NCI-H82 (cell line): ENCODE measurements at places on chromosomes 16 and 17.

GRCh38 chr17:50946223-50946890 lies 80.2 kb upstream of the TOB1 start:
- no peak for DNase-seq

DNA sequence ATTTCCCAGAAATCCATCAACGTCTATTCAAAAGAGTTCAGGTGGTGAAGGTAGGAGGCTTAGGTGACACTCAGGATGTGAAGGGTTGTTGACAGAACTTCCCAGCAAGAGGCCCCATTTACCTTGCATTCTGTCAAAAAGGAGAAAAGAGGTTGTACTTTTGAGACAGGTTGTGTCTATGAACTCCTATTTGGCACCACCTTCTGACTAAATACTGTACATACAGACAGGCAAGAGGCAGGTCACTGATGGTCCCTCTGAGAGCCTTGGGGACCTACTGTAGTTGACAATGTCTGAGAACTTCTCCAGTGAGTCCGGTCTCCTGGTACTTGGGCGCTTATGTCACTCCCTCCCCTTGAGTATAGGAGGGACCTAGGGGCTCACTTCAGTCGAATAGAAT lies 479.3 kb upstream of the ZFHX3 start:
- no peak for DNase-seq

DNA sequence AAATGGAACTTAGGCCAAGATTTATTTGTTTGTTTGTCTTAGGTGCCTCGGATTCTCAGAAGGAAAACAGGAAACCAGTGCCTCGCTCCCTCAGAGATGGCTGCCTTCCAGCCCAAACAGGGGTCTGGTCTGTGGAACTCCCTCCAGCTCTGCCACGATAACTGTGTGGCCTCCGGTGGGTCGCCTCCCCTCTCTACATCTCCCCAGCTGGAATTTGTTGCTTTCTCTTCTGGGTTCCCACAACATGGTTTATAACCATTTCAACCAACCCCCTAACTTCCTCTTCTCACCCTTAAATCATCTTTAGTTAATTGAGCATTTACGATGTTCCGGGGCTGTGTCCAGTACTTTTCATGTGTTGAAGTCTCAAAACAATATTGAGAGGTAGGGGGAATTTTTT lies 30.9 kb upstream of the PLLP start:
- DNase-seq, result no peak

GRCh38 chr16:27406511-27407128 lies 4.6 kb downstream of the IL21R start:
- DNase-seq, result no peak

- no peak for DNase-seq
These were observed 16.5 kb downstream of the SNF8 start for GRCh38 chr17:48927978-48928745.

- no peak for DNase-seq
These were observed 230.4 kb upstream of the CA10 start for GRCh38 chr17:52388941-52389340.

DNA sequence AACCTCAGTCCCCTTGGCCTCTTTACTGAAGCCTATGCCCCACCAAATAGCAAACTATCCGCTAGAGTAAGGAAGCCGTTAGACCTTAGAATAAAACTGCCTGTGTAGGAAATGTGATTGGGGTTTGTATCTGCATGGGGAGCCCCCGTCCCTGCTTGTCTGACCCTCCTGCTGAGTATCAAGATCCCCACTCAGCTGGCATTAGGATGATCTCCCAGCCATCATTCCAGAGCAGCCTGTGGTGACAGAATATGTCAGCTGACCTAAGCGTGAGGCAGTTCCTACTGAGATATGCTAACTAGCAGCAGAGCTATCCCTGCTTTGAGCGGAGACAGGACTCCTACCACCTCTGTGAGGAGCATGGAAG lies 645 bp upstream of the GFOD2 start:
- DNase-seq, result peak; percentile 63

DNA sequence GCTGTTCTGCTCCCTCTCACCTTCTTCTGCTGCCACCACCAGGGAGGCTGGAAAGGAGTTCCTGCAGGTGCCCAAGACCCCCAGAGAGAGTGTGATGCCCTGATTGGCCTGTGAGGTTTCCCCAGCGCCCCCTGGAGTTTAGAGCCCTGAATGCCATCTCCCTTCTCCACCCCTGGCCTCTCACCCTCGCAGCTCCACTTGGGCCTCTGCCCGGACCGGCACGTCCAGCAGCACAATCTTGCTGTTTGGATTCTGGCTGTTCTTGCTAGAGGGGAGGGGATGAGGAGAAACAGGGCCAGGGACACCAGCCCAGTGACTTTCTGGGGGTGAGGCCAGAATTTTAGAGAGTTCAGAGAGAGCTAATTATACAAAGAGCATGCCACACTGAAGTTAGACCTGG lies 12.5 kb upstream of the FAM171A2 start:
- DNase-seq, result peak; percentile 69

DNA sequence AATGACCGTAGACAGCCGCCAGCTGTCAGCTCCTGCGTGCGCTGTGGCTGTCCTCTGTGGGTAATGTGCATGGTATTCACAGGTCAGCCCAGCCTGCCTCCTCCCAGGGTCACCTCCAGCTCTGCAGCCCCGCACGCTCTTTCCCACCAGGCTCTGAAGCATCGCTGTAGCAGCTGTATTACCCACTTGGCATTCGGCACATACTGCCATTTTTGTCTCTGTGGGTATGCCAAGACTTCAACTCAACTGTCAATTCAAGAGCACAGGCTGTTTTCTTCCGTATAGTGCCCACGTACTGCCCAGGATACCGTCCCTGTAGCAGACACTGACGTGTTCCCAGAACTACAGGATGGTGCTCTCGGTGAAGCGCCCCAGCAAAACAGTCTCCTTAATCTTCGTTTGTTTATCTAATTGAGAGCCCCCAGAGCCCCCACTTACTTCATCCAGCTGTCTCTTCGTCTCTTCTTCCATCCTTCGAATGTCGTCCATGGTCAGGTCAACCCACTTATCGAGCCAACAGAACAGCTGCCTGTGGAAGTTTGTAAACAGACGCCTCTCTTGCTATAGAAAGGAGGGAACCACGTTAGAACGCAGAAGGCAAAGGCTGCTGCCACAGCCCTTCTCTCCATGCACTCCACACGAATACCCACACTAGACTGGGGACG lies 17.4 kb upstream of the INPP5K start:
- no peak for DNase-seq

- no peak for DNase-seq
These were observed 101.0 kb upstream of the CNTNAP4 start for GRCh38 chr16:76176153-76176552.

GRCh38 chr17:34503528-34504195 lies 75.7 kb upstream of the TMEM132E start:
- DNase-seq, result no peak

DNA sequence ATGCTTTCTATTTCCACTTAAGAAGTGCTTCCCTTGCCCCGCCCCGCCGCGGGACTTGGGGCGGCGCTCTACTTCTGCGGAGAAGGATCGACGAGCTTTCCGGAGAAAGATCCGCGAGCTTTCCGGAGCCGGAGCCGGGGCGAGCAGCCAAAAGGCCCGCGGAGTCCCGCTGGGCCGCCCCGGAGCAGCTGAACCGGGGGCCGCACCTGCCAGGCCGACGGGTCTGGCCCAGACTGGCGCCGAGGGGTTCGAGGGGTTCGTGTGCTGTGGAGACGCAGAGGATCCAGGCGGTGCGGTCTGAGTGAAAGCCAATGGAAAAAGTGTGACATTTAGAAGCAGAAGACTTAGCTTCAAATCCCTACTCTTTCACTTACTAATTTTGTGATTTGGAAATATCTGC lies 50.8 kb downstream of the TBC1D26 start:
- no peak for DNase-seq

DNA sequence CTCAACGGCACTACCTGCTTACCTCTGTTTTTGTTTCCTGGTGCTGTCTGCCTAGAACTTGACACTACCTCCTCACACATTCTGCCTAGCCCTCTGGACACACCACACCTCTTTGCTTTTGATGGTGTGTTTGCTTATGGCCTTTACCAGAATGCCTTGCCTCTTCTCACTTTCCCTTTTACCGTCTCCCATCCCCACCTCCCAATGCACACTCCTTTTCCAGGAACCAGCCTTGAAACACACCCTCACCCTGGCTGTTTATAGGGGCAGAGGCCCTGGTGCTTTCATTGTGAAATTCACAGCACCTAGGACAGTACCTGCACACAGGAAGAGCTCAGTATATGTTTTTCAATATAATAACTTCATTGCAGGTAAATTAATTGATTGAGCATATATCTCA lies 56.2 kb downstream of the MAP2K6 start:
- no peak for DNase-seq

DNA sequence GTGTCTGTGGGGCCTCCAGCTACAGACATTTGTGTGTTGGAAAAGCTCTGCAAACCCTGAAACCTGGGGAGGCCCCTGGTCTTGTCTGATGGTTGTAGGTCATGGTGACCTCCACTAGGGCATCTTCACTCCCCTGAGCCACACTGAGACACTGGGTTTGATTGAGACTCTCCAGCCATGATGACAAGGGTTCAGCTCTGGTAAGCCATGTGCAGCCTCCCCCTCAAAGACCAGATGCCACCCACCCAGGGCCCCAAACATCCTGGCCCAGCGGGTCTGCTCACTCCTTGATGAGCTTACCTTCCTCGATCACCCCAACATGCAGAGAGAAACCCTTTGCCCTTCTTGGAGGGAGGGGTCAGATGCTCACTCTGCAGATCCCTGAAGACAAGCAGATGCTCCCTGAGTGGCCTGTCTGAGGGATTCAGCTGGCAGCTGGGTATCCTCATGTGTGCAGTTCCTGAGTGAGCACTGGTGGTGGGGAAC lies 101.6 kb downstream of the METRNL start:
- no peak for DNase-seq

DNA sequence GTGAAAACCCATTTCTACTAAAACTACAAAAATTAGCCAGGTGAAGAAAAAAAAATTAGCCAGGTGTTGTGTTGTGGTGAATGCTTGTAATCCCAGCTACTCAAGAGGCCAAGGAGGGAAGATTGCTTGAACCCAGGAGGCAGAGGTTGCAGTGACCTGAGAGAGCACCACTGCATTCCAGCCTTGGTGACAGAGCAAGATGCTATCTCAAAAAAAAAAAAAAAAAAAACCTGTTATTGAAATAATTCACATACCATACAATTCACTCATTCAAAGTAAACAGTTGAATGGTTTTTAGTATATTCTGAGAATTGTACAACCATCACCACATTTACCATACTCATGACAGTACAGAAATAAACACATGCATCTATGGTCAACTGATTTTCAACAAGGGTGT lies 31.0 kb downstream of the ZNRF1 start:
- no peak for DNase-seq

GRCh38 chr16:19583665-19584300 lies 28.3 kb downstream of the VPS35L start:
- peak; percentile 76 for DNase-seq

DNA sequence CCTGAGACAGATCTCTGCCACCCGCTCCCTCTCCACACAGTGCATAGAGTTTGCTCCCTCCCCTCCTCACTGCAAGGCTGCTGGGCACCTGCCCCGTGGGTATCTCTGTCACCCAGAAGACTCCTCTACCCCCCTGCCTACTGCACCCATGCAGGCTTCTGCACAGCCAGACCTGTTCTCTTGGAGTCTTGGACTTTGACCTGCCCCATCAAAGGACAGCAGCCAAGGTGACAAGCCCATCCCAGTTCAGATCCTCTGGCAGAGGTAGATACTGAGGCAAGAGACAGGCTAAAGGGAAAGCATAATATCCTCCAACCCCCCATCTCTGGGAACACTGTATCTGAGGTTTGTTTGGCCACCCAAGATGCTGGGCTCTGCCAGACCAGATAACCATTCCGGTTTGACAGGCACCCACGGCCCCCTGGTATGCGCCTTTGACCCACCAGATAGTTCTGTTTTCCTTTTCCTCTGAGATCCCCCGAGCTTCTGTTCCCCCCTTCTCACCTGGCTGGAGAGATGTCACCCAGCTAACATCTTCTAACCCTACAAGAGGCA lies 239.6 kb downstream of the SOX9 start:
- DNase-seq, result no peak

DNA sequence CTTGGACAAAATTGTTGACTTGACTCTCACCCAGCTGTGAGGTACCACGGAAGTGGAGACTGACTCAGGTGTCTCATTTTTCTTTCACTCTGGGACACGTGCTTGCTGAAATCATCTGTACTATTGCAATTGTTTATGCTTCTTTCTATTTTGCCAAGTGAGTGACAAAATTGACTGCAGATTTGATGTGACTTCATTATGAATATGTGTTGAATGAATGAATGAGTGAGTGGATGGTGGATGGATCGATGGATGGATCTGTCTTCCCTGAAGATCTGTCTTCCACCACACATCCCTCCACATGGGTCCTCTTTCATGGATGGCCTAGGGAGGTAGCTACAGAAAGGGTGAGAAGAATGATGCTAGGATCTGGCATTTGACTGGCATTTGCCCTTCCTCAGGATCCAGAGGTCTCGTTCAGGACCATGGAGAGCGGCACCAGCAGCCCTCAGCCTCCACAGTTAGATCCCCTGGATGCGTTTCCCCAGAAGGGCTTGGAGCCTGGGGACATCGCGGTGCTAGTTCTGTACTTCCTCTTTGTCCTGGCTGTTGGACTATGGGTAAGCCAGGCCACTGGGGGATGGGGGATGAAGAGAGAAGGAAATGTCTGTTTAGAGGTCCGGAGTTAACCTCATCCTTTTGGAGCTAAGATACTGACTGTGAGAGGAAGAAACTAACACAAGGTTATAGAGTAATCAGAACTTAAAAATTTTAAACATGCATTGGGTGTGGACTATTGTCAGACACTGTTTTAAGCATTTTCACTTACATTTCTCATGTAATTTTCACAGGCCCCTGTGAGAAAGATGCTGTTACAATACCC lies 12.7 kb downstream of the SLC5A11 start:
- peak; percentile 39 for DNase-seq

- peak; percentile 60 for DNase-seq
These were observed 10.3 kb downstream of the HIC1 start for GRCh38 chr17:2064980-2065785.

DNA sequence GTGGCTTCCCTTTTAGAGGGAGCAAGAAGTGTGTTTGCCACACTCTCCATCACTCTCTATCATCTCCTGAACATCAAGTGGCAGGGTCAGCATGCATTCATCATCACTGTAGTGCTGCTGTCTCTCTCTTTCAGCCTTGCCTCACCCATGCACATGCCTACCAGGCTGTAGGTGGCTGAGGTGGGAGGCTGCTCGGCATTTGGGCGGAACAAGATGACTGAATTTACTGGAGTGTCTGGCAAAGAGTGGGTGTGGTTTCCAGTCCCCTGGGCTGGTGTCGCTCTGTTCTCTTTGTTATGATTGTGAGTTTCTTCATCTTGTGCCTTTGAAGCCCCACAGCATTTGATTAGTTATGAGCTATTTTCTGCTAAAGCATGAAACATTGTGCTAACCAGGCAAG lies 541.9 kb upstream of the EEF2KMT start:
- DNase-seq, result no peak

DNA sequence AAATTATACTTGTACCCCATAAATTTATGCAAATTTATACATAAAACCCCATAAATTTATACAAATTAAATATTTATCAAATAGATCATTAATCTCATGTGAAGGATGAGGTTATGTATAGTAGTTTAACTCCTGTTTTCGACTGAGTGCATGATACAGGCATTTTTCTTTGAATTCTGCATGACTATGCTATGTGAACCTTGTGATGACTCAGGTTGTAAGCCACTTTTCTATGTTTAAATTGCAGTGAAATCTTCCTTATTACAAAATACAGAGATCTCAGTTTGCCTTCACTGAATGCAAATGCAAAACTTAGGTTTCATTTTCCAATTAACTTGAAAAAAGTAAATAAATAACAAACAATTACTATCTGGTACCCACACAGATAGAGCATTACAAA lies 843.7 kb downstream of the CDH11 start:
- no peak for DNase-seq
